ENCODE measurements at places on chromosomes 13 and 19.
A peak's percentile ranks its signal among the peaks of the same experiment; 100 is the strongest.

DNA sequence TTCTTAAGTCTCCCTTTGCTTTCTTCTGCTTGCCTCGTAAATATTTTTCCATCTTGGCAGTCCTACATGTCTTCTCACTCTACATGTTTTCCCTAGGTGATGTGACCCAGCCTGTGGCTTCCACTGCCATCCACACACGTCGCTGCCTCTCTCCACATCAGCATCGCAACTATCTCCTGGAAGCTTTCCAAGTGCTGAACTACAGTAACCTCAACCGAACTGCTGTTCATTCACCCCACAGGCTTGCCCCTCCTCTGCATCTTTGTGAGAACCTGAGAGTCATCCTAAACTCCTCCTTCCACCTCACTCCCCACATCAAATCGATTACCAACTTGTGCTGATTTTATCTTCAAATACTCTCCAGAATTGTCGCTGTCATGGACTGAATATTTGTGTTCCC lies 41.2 kb upstream of the USPL1 start:
- peak; percentile 86 for DNase-seq

DNA sequence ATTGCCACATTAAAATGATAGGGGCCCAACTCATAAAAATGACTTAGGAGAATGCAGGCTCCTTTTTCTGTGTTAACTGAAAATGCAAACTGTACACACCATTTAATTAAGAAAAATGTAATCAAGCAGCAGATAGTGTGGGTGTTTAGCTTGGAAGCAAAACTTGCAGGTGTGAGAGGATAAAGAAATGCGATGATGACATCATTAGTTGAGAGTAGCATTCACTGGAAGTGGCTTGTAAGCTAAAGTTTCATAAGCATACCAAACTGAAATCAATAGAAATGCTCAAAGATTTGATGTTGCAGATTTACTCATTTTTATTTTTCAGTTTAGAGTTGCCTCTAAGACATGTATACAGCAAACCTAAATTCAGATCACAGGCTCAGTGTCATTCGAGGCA lies 86.6 kb downstream of the PRR20E start:
- DNase-seq: no peak

DNA sequence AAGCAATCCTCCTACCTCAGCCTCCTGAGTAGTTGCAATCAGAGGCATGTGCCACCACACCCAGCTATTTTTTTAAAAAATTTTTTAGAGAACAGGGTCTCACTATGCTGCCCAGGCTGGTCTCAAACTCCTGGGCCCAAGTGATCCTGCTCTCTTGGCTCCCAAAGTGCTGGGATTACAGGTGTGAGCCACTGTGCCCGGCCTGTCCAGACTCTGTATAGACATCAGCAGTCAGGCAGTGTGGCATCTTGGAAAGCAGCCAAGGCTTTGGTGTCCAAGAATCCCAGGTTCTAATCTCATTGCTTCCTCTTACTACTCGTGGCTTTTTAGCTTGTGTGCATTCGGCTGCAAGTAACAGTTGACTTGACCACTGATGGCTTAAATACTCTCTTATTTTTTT lies 43.4 kb downstream of the BICRA start:
- no peak for DNase-seq

DNA sequence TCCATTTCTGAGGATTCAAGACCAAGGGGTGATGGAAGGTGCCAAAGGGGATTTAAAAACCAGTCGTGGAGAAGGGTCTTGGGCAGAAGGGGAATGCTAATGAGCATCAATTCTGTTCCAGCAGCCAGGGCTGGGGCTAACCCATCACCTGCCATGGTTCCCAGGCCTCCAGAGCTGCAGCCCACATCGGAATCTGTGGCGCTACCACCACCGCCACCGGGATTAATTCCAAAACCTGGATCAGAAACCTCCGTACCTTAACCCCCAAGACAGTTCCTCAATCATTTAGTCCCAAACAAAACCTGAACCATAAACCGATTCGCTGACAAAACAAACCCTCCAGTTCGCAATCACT lies 583 bp downstream of the ZNF615 start:
- no peak for DNase-seq

DNA sequence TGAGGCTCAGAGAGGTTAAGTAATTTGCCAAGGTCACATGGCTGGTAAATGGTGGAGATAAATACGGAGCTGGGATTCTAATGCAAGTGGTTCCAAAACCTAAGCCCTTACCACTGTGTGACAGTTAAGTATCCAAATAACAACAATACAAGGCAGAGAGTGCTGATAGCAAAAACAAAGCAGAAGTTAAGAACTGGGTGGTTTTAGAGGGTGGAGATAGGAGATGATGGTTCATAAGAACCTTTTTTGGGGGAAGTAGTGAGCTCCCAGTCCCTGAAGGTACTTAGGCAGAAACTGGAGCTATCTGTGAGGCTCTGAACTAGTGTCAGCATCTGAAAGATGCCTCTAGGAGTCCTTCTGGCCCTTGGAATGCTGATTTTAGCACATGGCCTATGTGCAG lies 56.2 kb upstream of the UBE2L5 start:
- DNase-seq: peak; percentile 75

DNA sequence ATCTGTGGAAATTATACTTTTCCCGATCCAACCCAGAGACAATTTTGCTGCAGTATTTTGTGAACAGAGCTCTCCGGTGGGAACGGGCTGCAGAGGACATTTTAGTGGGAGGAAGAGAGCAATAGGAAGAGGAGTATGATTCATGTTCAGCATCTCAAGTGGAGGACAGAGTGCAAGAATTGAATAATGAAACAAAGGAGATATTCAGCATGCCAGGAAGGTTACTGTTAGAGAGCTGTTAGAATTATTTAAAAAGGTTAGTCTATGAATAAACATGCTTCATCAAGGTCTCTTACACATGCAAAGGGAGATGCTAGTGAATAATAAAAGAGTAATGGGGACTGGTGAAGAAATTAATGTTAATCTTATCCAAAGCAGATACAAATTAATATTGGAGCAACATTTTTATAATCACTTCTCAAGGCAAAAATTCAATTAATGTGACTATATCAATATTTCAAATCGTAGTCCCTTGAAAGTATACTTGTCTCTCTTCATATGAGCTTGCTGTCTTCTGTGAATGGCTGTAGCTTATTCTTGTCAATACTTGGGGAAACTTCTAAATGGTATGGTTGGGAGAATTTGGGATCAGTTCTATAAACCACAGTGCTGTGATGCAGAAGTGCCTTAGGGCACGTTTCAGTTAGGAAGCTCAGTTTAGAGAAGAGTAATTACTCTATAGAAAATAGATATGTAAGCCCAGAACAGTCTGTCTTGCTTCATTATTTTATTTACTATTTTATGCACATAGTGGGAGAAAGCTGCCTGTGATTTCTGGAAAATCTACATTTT lies 1165.8 kb downstream of the OLFM4 start:
- DNase-seq: no peak

DNA sequence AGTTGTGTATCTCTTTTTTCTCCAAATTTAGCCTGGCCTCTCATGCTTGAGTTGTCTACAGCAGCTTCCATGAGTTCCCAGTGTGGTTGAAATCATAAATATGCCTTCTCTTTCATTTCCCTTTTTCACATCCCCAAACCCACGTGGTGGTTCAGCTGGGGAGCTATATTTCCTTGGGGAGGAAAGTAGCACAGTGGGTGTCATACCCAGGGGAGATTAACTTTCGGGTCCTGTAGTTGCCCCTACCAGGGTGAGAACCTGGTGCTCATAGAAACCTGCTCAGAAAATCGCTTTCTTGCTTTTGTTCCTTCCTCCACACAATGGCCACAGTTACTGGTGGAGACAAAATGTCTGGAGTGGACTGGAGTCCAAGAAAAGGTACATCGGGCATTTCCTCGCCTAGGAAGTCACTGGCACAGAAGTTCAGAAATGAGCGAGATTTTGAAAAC lies 7.0 kb upstream of the LILRA4 start:
- no peak for DNase-seq

GRCh38 chr13:41317243-41317642 lies 6.2 kb downstream of the NAA16 start:
- DNase-seq: no peak

- DNase-seq: no peak
Measured at GRCh38 chr13:33275916-33276315, 9.6 kb downstream of the STARD13 start.

- DNase-seq: peak; percentile 43
Measured at GRCh38 chr19:7251494-7251893, 42.7 kb downstream of the INSR start.

- DNase-seq: no peak
Measured at GRCh38 chr13:40026741-40027140, 371.3 kb downstream of the COG6 start.

DNA sequence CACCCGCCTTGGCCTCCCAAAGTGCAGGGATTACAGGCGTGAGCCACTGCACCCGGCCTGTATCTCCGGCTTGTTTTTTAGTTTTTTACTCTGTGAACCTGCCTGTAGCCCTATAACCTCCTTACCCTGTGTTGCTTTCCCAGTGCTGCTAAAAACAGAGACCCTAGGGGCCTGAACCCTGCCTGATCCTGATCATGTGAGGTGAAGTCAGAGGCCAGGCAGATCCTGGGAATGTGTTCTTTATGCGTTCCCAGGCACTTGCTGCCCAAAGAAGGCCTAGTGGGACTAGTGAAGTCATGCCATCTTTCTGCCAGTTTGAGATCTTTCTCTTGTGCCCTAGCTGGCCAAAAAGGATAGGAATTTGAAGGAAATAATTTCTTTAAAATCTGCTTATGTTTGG lies 4.6 kb downstream of the UBA2 start:
- DNase-seq: no peak
